ENCODE measurements at places on chromosomes 2 and 18.
A peak's percentile ranks its signal among the peaks of the same experiment; 100 is the strongest.

- DNase-seq = peak; percentile 86
Observed at GRCh38 chr2:200750323-200750910, 61.3 kb upstream of the BZW1 start.

DNA sequence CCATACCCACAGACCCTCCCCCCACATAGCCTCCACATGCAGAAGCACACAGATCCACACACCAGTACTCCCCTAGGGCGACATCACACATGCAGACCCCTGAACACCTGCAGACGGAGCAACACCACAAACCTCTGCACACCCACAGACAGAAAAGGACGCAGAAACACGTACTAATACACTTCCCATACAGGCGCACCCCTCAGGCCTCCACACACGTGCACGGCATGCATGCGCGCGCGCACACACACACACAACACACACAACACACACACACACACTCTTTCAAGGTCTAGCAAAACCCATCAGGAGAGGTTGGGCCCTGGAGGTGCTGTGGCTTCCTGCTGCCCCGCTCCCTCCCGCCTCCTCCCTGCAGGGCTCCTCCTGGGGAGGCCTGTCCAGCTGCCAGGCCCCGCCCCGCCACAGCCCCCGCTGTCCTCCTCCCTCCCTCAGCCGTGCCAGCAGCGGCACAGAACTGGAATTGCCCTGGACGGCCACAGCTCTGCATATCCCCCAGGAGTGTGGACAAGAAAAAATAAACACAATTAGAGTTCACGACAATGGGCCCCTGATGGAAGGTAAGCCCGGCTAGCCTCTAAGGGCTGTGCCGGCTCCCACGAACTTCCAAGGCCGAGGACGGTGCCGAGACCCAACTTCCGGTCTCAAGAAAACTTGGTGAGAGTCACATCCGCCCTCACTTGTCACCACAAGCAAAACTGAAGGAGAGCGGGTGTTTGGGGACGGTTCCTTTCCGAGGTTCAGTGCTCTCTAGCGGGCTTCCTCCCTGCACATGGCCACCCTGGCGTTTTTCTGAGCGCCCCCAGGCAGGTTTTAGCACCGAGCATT, 6.8 kb downstream of the ZFP36L2 start:
- DNase-seq = peak; percentile 75

GRCh38 chr2:30966786-30967185, 159.5 kb upstream of the CAPN13 start:
- no peak for DNase-seq

DNA sequence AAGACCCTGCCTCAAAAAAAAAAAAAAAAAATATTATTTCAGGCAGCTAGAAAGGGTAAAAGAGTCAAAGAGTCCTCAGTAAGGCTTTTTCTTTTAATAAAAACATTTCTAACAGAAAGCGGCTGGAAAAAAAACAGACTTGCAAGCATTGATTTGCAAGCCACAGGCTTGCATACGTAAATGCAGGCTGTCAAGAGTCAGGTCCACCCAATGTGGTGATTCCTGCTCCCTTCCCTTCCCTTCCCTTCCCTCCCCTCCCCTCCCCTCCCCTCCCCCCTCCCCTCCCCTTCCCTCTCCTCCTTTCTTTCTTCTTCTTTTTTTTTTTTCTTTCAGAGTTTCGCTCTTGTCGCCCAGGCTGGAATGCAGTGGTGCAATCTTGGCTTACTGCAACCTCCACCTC, 74.4 kb upstream of the GULP1 start:
- no peak for DNase-seq

DNA sequence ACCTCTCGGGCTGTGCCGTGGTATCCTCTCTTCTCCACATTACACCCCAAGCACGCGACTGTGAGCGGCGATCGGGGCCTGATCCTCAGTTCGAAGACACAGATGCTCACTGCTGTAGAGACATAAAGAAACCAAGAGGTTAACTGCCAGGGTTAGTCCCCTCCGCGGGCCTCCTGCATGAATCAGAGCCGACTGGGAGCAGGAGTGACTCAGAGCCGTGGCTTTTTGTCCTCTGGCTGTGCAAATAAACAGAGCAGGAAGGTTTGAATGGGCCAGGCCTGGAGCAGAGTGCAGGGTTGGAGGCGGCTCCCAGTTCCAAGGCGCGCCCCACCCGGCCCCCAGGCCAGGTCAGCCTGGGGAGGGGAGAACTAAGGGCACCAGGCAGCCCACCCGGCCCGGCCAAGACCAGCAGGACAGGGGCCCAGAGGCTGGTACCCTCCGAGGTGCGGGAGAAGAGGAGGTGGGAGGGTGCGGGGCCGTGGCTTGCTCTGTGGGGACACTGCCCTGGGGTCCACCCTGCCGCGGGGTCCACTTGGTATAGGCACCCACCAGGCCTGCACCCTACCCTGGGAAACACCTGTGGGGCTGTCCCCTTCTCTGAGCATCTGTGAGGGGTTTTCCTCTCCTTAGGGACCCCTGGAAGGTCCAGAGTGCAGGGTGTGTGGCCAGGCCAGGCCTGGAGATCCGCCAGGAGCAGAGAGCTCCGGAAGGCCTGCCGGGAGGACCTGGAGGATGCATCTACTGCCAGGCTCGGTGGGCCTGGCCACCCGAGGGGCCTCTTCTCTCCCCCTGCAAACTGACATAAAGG, 16.5 kb downstream of the TWIST2 start:
- peak; percentile 92 for DNase-seq

GRCh38 chr2:163667064-163667887, 68.5 kb downstream of the FIGN start:
- no peak for DNase-seq

DNA sequence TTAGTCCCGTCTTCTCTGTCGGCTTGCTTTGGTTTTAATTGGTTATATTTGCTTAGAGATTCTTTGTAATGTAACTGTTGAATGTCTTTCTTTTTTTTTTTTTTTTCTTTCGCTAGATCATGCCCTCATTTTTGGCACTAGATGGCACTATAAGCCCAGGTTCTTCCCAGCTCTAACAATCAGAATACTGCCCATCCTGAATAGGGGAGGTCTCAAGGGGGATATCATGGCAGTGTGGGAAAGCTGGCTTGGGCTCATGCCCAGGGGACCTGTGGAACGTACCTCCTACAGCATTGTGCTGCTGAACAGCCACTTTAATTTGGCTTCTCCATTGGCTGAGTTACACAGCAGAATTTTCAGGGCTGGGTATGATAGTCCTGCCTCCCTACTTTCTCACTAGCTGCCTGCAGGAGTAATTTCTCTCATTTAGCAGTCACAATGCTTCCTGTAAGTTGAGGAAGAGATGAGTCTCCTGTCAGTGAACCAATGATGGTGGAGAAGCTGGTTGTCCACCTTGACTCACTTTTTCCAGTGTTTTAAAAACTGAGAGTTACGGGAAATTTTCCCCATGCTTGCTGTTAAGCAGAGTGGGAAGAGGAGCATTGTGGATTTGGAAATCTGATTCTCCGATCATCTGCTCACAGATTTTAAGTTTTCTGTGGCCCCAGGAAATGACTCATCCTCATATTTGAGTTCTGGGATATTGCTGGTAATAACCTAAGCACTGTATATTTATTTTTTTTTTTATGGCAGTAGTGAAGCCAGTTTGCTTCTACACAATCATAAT, 47.2 kb downstream of the RAD51AP2 start:
- DNase-seq = peak; percentile 45

- no peak for DNase-seq
Observed at GRCh38 chr18:13570856-13571495, 155.4 kb downstream of the FAM210A start.

DNA sequence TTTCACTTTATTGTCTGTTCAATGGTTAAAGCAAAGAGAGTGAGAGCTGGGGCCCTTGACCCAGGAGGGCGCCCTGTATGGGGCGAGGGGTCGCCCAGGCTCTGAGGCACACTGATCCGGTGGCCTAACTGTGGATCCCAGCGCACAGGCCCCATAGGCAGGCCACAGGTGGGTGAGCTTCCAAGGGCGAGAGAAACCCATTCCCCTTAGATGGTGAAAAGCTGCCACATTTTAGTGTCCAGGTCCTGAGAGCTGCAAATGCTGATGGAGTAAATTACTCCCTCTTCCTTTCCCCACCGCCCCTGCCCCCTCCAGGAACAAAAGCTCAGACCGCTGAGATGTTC, 5.9 kb upstream of the DLX2 start:
- DNase-seq = no peak

DNA sequence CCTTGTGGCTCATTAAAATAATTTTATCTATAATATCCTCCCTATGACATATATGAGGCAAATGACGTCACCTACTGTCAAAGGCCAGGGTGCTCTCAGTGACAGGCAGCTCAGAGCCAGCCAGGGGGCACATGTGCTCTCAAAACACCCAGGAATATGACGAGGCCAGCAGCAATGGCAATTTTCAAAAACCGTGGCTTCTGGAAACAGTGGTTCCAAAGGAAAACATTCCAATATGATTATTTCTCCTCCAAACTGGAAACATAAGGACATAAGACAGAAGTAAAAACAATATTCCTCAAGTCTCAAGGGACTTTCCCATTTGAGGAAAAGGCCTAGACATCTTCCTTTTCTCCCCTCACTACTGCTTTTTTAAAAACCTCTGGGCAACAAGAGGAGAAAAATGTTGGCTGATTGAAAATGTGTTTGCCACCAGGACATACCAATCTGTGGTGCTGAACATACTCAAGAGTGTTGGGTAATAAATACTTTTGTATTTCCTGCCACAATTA, 40.8 kb downstream of the RNF152 start:
- DNase-seq = no peak

GRCh38 chr18:11834772-11835171, 16.4 kb upstream of the CHMP1B start:
- DNase-seq = no peak

- peak; percentile 65 for DNase-seq
Observed at GRCh38 chr18:7272311-7273049, 41.6 kb downstream of the LRRC30 start.

DNA sequence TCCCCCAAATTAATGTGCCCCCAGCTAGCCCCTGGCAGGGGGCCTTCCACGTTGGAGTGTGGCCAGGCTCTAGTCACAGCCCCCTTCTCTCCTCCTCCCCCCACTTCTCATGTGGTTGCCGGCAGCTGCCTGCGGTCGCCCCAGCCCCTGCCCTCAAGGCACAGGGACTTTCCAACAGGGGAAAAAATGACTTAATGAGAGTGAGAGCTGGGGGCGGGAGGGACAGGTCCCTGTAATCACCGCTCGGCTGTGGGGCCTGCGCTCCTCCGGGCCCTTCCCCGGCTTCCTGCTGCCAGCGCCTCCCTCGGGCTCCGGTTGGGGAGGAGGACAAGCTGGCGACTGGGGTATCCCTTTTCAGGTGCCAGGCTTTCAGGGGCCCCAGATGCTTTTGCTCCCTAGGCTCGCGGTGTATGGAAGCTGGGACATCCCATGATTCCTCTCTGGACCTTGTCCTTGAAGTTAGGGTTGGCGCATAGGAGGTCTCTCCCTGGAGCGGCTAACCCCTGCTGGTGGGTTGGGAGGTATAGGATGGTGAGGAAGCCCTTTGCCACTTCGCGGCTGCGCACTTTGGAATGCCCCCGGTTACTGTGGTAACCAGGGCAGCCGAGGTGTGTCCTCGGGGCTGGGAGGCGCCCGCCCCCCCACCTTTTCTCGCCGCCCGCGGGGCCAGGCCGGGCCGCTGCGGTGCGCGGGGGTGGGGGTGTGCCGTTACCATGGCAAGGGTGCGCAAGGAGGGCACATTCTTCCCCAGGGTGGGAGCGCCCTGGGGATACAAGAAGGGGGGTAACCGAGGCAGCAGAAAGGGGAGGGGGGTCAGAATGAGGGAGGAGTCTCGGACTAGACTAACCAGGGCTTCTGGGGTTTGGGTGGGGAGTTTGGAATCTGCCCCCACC, 16.1 kb downstream of the WNT10A start:
- peak; percentile 47 for DNase-seq

GRCh38 chr2:199228887-199229819, 228.6 kb downstream of the SATB2 start:
- DNase-seq = peak; percentile 5

Measured in trophoblast cell (in vitro differentiated cells and primary cell).